Panc1 (cell line): ENCODE measurements at places on chromosomes 1 and 21. TPM values are rescaled to one million over a fixed set of nuclear protein-coding genes. Genes with fewer than 3 reads are reported as not detected.

Gene GFI1
- total RNA-seq = 0.49 TPM

Gene ADAM30
- total RNA-seq = not detected

Gene CDC42BPA
- total RNA-seq = 32.8 TPM

Gene KRTAP12-3
- not detected for total RNA-seq

Gene SLC1A7
- total RNA-seq = 0.31 TPM

Gene ITLN1
- total RNA-seq = not detected

Gene CD1C
- total RNA-seq = not detected

Gene CDC14A
- 6.6 TPM for total RNA-seq

Gene IQCC
- total RNA-seq = 4.4 TPM

Gene ESRRG
- not detected for total RNA-seq

Gene SMIM1
- 35.5 TPM for total RNA-seq

Gene AGO3
- 39.4 TPM for total RNA-seq

Gene GUCA2B
- not detected for total RNA-seq

Gene RPTN
- total RNA-seq = not detected

Gene ZNF695
- 14.7 TPM for total RNA-seq

Gene GBP1
- total RNA-seq = 0.80 TPM

Gene FAM151A
- not detected for total RNA-seq

Gene LRRIQ3
- total RNA-seq = 0.85 TPM

Gene ADGRB2
- 34.8 TPM for total RNA-seq

Gene VASH2
- 1.7 TPM for total RNA-seq

Gene MYOM3
- 0.05 TPM for total RNA-seq

Gene RPE65
- total RNA-seq = not detected

Gene CAPN8
- total RNA-seq = 0.28 TPM

Gene RNU1-3
- total RNA-seq = 1,290 TPM

Gene ANGEL2
- total RNA-seq = 34.8 TPM

Gene LMX1A
- not detected for total RNA-seq

Gene TNFRSF4
- total RNA-seq = 0.62 TPM

Gene PGBD5
- total RNA-seq = 0.05 TPM

Gene SYPL2
- 0.74 TPM for total RNA-seq

Gene IFFO2
- total RNA-seq = 59.4 TPM

Gene RNU1-2
- total RNA-seq = 1,290 TPM

Gene TNN
- not detected for total RNA-seq

Gene PLD5
- not detected for total RNA-seq

Gene CYP4Z1
- not detected for total RNA-seq

Gene YBX1
- 908 TPM for total RNA-seq

Gene VAV3
- total RNA-seq = 0.23 TPM

Gene FAM78B
- total RNA-seq = 0.41 TPM

Gene DYNLT5
- not detected for total RNA-seq

Gene OSBPL9
- total RNA-seq = 85.5 TPM

Gene TRNP1
- 81.2 TPM for total RNA-seq

Gene TMEM52
- total RNA-seq = 2.5 TPM
